ENCODE measurements at places on chromosomes 12 and 14.
A peak's percentile ranks its signal among the peaks of the same experiment; 100 is the strongest.

GRCh38 chr12:63276537-63277365, 125.8 kb upstream of the AVPR1A start:
- peak; percentile 30 for DNase-seq

GRCh38 chr14:83814896-83815295, 1715.0 kb upstream of the FLRT2 start:
- no peak for DNase-seq

- no peak for DNase-seq
Measured at GRCh38 chr14:97377550-97377949, 580.4 kb downstream of the VRK1 start.

GRCh38 chr12:1966561-1967226, 37.6 kb downstream of the DCP1B start:
- no peak for DNase-seq

- no peak for DNase-seq
Measured at GRCh38 chr14:91163316-91163715, 49.4 kb downstream of the DGLUCY start.

DNA sequence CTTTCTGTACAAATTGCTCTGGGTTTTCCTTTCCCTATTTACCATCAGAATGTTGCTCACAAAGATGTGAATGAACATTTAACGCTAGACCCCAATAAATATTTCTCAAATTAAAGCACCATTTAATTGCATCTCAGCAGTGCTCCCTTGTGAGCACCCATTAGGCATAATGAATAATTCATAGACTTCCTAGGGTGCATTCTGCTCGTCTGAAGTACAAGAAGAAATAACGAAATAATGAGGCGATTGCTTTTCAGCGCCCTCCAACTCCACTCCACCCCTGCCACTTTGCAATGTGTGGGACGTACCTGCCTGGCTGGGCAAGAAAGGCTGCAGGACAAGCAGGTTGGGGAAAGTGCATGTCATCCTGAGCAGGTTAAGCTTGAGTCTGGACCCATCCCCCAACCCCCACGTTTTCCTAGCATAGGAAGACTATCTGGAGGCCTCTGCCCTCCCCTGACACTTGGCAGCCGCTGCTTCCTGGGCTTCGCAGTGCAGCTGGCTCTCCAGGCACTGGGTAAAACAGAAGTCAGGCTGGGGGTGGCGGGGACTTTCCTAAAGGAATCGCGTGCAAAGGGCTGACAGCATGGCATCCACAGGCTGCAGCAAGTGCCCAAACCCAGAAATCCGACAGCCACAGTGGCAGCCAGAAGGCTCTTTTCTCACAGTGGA, 253.7 kb downstream of the DUSP6 start:
- no peak for DNase-seq

GRCh38 chr12:82517808-82518207, 159.5 kb downstream of the METTL25 start:
- DNase-seq: no peak

- no peak for DNase-seq
Measured at GRCh38 chr12:80829767-80830166, 108.0 kb downstream of the LIN7A start.

DNA sequence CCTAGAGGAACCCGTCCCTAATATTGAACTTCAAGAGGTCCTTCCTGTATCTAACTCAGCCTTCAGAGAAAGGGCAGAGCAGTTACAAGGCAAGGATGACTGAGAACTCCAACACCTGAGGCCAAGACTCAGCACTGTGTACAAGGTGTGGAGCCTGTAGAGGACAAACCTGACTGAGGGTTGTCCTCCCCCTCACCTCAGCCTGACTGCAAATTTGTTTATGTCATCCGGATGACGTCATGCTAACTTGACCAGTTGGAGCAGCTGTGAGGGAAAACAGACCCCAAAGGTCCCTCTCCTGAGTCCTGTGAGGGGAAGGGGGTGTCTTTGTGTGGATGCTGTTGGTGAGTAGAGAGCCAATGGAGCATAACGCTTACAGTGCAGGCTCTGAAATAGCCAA, 4.3 kb downstream of the CRACR2A start:
- no peak for DNase-seq

DNA sequence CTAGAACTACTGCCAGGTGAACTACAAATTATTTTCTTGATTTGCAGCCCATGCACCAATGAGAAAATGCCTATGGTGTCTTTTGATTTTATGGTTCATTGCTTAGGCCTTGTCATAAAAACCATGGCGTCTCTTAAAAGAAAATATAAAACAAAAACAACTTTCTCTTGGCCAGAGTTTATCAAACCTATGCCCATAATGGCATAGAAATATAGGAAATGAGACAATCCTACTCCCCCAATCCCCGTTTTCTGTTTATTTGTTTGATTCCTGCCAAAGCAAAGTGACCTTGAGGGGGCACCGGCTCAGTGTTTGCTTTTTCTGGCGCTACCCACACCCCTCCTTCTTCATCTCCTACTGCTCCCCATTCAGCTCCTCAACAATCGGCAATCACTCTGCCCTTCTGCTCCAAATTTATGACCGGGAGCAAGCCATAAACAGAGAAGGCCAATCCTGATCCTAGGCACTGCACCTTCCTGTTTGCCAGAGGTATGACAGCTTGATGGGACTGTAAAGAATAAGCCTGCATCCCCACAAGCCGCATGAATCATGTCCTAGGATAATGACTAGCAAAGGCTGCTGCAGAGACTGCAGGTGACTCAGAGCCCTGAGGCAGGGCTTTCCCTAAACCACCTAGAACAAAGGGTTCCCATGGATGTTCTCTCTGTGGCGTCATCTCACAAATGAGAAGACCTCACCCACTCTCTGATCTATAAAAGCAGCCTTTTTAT, 874.9 kb downstream of the NRXN3 start:
- no peak for DNase-seq

DNA sequence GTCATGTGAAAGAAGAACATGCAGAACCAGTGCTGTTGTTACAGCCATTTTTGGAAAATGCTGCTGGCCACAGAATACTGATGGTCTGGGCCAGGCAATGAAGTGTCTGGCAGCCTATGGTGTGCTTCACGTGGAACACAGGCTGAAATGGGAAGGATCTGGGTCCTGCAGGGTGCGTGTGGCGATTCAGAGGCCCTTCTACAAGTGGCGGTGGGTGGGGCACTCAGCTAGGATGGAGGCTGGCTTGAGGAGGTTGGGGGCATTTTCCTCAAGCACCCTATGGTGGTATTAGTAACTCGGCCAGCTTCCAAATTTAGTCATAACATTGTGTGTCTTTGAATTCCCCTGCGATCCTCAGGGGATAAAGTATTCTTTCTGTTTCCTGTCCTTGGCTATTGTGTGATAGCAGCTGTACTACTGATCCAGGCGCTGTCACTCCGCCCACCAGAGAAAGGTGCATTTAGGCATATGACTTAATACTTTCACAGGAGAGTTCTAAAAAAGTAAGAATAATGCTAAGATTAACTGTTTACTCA, 9.2 kb upstream of the RAD52 start:
- no peak for DNase-seq

GRCh38 chr12:109443794-109444193, 33.3 kb downstream of the KCTD10 start:
- DNase-seq: no peak

DNA sequence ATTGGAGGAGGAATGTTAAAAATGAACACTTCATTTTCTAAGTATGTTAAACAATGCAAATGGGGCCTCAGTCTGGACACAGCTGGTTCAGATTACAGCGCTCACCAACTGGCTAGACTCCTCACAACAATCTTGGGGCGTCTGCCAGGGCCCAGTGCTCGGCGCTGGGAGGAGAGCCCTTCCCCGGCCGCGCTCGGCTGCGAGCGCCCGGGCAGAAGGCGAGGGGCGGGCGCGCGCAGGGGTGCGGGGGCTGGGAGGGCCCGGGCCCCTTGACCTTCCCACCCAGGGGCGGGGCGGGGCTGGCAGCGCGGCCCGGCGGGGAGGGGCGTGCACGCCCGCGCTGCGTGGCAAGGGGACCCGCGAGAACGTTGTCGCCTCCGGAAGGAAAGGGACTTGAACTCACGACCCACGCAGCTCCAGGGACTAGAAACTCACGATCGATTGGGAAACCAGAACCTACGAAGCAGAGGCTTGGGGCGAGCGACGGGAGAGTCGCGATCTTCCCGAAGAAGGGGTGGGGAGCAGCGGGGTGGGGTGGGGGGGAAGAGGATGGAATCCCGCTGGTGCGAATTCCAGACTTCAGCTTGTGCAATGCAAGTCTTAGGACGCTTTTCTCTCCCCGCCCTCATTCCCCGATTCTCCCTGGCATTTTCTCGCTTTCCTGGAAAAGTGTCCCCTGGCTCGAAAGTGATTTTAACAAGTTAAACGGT, at the start of gene FBLN5:
Gene FBLN5, minus strand, starts transcription at position 220 of the 710 bp plus-strand sequence. CDS start 465 bp downstream, outside the sequence.
- DNase-seq: no peak

- no peak for DNase-seq
Measured at GRCh38 chr14:22650046-22650739, 6.0 kb upstream of the OR6J1 start.

DNA sequence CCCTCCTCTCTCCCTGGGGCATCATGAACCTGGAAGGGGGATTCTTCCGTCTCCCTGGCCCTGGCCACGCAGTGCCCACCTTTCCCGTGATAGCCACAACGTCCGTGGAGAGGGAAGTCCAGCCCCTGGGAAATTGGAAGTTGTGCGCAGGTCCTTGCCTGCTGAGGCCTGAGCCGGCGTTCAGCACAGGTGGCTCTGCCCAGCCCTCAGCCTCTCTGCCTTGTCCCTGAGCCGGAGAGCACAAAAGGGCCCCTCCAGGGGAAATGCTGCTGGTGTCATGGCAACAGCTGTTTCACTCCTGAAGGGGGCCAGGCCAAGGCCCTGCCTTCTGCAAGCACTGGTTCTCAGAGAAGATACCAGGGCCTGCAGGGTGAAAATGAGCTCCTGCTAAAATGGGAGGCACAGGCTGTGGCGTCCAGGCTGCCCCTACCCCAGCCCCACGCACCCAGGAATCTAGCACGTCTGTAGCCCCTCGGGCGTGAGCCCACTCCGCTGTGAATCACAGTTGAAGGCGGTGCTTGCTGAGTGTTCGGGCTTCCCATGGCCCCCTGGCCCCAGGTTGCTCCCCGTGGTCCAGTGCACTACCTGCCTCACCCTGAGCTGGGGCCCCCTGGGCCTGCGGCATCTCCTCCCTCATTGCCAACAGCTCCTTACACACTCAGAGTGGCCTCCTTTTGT, 149.4 kb downstream of the ADGRD1 start:
- no peak for DNase-seq

DNA sequence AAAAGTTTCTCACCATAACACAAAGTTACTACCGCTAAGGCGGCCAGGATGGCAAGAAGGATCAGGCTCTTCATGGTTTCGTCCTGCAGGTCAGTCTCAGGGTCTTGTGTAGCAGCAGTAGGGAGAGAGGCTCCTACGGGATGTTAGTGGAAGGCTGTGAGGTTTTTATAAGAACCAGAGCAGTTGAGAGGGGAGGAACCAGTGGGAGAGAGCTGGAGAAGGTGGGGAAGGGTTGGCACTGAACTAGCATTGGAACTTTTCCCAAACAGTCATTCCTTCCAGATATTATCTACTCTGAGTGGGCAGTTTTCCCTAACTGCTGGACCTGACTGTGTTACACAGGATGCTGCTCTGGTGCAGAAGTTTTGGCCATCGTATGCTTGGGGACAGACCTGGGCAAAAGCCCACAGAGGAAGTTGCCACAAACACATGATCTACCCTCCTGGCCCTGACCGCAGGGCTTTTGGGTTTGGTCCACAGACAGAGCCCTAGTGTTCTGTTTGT, at the start of gene MGP:
Gene MGP, minus strand, starts transcription at position 137 of the 504 bp plus-strand sequence. Its CDS starts 63 bp downstream, at position 74.
- peak; percentile 42 for DNase-seq

DNA sequence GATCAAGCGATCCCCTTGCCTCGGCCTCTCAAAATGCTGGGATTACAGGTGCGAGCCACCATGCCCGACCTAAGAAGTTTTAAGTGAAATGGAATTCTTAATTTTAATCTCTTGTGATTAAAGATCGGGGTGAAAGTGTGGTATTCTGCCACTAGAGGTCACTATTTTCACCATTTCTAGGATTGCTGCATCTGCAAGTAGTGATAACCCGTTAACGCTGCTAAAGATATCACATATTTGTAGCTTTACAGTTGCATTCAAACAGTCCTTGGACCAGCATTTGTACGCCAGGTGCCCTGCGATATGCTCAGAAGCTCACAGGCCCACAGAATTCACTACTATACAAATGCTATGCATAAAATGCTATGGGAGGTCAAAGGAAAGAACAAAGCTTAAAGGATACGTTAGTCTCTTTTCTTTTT, 19.3 kb downstream of the CCDC62 start:
- peak; percentile 79 for DNase-seq

GRCh38 chr14:102777711-102778337, 575 bp downstream of the TRAF3 start:
- no peak for DNase-seq

DNA sequence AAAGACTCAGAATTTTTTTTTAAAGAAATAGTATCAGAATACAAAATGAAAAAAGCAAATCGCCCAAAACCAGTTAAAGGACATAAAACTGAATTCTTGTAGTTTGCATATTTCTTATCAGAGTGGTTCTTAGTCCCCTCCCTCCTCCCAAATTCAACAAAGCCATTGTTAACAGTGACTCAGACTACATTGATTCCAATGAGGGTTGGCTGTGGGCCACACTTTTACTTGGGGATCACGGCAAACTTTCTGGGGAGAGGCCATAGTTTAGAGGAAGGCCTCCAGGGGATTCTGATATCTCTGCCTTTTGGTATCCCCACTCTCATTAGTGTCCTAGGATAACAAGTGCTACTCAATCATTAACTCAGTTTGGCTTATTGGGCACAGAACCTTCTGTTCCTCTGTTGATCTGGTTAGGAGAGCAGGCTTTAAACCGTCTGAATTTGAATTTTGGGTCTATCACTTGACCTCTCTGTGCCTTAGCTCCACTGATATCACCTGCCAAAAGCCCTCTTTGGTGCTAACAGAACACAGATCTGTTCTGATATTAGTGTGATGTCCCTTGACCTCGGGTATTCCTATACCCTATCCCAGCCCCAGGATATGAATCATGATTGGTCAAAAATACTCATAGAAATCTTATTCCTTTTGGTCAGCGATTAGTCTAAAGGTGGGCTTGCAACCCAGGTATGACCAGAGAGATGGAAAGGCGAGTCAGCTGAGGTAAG, 45.2 kb upstream of the APPL2 start:
- DNase-seq: no peak

DNA sequence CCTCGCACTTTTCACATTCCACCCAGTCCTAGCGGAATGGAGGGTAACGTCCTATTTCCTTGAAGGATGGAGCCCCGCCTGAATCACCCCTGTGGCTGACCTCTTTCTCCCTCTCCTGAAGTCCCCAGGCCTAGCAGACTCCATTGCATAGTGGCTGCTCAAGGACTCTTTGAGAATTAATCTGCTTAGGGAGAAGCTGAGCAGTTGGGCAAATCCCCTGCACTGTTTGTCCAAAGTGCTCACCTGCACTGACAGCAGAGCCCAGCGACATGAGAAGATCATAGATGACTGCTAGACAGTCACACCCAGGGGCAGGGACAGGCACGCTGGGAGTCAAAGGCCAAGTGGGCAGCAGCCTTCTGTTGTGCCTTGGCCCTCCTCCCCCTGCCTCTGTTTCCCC, 37.7 kb upstream of the DICER1 start:
- no peak for DNase-seq

DNA sequence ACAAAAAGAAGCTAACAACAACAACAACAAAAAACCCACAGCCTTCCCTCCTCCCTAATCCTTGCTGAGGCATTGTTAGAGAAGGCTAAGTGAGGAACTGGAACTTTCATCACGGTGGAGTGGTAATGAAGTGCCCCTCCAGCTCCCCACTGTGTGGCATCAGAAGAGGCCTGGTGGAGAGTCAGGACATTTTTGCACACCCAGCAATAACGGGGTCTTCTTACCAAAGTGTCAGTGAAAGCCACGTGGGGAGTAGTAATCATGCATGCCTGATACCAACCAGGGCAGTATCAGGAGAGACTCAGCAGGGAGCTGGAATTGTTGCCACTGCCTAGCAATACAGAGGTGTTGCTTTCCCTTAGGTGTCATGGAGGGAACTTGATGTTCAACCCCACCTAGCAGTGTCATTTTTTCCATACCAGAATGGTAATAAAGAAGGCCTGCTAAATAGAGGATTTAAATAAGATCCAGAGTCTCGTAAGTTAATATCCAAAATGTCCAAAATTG, 299.7 kb upstream of the RGS6 start:
- DNase-seq: no peak

Data from hematopoietic multipotent progenitor cell treated with erythropoietin and hydrocortisone succinate and interleukin-3 and kit ligand, for 17 days (in vitro differentiated cells).